Neural crest cell (in vitro differentiated cells): ENCODE measurements at places on chromosomes 6 and 20. TPM values are rescaled to one million over a fixed set of nuclear protein-coding genes. Genes with fewer than 3 reads are reported as not detected.

The PDYN gene
- 0.55 and 0.63 TPM in 2 replicates for total RNA-seq

The FAXC gene
- 25.0 and 26.7 TPM in 2 replicates for total RNA-seq

The TMEM170B gene
- total RNA-seq = 19.3 and 20.3 TPM in 2 replicates

The ZC3H12D gene
- total RNA-seq = 0.14 and 0.16 TPM in 2 replicates

The TOMM6 gene
- total RNA-seq = 248 and 249 TPM in 2 replicates

The RIPPLY2 gene
- total RNA-seq = 0.66 and 0.72 TPM in 2 replicates

The BMP7 gene
- 13.8 and 14.5 TPM in 2 replicates for total RNA-seq

The ATAT1 gene
- total RNA-seq = 58.2 and 62.3 TPM in 2 replicates

The CRNKL1 gene
- total RNA-seq = 24.0 and 25.8 TPM in 2 replicates

The C20orf202 gene
- 0.18 and 0.23 TPM in 2 replicates for total RNA-seq

The PRPH2 gene
- total RNA-seq = not detected in 2 replicates

The KHDC1 gene
- total RNA-seq = 12.6 and 12.9 TPM in 2 replicates

The SLC26A8 gene
- 0.14 and 0.33 TPM in 2 replicates for total RNA-seq

The XPO5 gene
- 99.6 and 105 TPM in 2 replicates for total RNA-seq
